ENCODE measurements at places on chromosomes 2 and 18.

DNA sequence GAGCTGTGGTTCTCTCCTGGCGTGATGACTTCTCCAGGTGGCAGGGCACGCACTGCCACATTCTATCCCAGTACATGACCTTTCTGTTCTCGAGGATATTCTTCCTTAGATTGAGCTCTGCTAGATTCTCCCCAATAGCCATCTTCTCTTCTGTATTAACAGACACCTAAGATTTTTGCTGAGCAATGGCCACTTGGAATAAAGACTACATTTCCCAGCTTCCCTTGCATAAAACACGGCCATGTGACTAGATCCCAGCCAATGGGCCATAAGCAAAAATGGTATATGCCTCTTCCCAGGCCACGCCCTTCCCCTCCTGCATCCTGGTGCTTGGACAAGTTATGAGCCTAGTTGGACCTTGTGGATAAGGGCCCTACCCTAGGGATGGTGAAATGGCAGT is 82.1 kb downstream of the EIF2AK3 start:
- peak; percentile 11 for DNase-seq

GRCh38 chr2:215880970-215881369 is 132.4 kb downstream of the MREG start:
- DNase-seq: no peak

DNA sequence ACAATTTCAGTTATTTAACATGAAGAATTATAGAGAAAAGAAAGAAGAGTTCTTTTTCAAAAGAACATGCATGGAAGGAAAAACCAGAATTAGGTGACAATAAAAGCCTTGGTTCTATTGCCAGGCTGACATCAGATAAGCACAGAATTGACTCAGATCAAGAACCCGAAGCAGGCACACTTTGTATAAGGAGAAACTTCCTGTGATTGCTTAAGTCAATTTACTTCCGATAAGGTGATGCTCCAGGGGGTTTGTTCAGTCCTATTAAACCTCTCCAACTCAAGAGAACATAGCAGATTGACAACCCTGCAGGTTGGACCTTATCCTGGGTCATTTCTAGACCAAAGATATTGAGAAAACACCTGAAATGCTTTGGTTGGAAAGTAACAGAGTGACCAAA is 31.4 kb downstream of the GAREM1 start:
- no peak for DNase-seq

DNA sequence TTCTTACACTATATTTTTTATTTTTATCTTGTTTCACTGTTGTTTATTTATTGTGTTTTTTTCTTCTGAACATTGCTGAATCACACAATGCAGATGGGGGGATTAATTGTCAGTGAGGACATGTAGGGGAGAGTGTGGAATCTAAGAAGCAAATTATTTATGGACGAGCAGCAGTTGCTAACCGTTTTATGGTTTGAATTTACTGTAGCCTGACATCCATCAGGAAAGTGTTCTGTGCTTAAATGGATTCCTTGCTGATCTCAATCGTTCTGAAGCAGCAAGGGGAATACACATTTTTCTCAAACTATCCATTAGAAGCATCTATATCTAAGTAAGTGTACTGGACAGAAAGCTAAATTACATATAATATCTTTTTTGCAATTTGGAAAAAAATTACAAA is 119.5 kb downstream of the CD8B2 start:
- DNase-seq: no peak

DNA sequence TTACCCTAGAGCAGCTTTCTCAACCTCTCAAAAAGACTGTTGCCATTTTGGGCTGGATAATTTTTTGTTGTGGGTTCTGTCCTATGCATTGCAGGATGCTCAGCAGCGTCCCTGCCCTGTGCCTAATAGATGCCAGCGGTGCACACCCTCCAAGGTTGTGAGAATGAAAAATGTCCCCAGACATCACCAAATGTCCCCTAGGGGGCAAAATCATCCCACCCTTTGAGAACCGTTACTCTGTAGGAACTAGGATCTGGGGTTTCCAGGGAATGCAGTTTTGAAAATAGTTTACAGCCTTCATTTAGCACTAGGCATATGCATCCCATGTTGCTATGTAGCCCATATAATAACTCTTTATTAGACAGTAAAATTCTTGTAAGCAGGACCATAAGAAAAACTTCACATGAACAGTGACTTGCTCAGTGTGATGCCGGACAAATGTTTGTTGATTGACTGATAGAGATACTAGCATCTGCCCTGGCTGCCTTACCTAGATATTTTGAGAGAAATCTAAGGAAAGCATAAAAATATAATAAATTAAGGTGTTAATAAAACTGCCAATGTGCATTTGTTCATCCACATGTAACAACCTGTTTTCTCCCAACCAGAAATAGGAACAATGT is 79.2 kb upstream of the EPC2 start:
- DNase-seq: no peak

DNA sequence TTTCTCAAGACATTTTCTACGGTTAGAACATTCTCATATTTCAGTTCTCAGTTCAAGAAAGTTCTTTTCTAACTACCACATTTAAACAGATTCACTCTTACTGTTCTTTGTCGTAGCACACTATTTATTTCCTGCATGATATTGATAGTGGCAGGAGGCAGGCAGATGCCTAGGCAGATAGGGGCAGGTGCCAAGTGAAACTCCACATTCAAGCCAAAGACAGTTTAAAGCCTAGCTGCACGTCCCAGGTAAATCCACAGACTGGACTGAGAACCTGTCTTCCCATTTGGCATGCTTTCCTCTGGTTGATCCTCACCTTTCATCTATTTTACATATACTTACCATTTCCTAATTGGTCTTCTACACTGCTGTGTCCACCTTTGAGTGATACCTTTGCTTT is 359.3 kb downstream of the TMX3 start:
- no peak for DNase-seq

- no peak for DNase-seq
Measured at GRCh38 chr2:174877301-174877700, 113.0 kb upstream of the CHRNA1 start.

- no peak for DNase-seq
Measured at GRCh38 chr2:143575340-143575739, 446.1 kb downstream of the ARHGAP15 start.

All from AG10803 (cell line).